Stimulated activated CD4-positive, alpha-beta T cell treated with anti-CD3 and anti-CD28 coated beads, TNF-alpha, amount 100 ng/mL, for 48 hours (primary cell): ENCODE measurements at places on chromosomes 5 and 9.

DNA sequence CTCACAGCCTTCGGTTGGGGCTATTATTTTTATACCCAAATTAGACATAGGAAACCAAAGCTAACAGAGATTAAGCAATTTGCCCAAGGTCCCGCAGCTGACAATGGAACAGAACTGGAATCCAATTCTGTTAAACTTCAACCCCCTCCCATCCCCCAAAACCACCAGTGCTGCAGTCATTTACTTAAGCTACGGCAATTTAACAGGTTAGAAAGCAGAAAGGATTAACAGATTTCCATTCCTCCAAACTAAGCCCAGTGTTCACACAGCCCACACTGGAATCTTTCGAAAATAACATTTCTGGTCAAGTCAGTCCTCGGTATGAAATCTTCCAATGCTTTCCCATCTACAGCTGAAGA, 1023.1 kb upstream of the DMAC1 start:
- no peak for DNase-seq

- no peak for DNase-seq
These were observed 605 bp upstream of the DBN1 start for GRCh38 chr5:177474002-177474476.

GRCh38 chr5:68960456-68960855, 133.4 kb upstream of the SLC30A5 start:
- DNase-seq: no peak

GRCh38 chr5:103389846-103390245, 131.3 kb downstream of the MACIR start:
- no peak for DNase-seq

GRCh38 chr9:78210841-78211301, 25.0 kb upstream of the CEP78 start:
- DNase-seq: no peak

GRCh38 chr9:34151398-34151797, 24.9 kb upstream of the DCAF12 start:
- no peak for DNase-seq

DNA sequence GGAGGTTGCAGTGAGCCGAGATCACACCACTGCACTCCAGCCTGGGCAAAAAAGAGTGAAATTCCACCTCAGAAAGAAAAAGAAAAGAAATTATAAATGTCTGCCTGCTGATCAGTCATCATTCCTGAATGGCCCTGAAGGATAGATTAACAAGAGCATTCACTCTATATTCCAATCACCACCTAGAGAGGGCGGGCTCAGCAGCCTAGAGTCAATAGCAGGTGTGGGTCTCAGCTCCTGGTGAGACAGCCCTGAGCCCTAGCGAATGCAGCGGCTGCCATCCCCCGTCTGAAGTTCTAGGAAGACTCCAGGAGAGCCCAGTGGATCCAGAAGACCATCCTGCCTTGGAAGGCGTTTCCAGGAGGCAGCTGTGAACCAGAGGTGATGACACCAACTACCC, 12.0 kb downstream of the FBP1 start:
- DNase-seq: no peak

DNA sequence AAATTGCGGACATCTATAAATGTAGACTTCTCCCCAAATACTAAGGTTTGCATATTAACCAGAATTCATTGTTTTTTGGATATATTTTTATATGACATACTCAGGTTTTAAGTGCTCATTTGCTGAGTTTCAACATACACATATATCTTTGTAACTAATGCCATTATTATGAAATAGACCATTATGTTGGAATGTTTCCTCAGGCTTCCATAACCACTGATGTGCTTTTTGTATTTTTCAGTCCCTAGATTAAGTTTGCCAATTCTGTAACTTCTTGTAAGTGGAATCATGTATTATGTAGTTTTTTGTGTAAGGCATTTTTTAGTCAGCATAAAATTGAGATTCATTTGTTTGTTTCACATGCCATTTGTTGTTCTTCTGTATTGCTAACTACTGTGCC, 32.1 kb downstream of the HSPA4 start:
- no peak for DNase-seq

DNA sequence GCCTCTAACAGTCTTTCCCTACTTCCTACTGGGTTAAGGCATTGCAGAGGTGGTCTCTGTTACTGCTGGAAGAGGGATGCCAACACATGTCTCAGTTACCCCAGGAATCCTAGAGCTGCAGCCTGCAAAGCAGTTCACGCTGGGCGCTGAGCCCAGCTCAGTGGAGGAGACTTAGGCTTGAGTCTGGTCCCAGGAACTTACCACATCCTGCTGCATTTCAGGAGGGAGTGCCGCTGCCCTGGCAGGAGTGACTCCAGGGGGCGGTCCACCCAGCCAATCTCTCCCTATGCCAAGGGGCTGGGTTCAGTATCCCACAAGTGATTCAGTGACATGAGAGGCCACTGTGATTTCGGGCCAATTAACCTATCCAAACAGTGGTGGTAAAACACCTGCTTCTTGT, 7.6 kb downstream of the TTC16 start:
- no peak for DNase-seq

- no peak for DNase-seq
These were observed 334.6 kb upstream of the TUSC1 start for GRCh38 chr9:26012797-26013196.

- no peak for DNase-seq
These were observed 126.7 kb downstream of the GRIA1 start for GRCh38 chr5:153617190-153617589.

DNA sequence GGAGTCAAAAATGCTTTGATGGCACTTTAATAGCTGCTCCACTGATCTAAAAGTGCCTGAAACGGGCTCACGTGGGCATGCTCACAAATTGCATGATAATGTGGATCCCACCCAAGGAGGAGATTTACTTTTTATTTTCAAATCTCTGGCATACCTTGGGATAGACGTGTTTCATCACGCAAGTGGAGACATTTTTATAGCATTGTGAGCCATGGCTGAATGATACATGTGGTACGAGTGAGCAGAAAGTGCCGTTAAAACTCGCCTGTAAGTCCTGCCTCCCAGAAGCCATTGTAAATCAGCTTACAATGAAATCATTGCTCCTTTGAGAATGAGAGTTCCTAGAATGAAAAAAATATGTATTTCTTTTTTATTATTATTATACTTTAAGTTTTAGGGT, 514.7 kb downstream of the MAT2B start:
- no peak for DNase-seq

GRCh38 chr5:156934450-156935211, 28.4 kb downstream of the TIMD4 start:
- DNase-seq: peak; percentile 41

DNA sequence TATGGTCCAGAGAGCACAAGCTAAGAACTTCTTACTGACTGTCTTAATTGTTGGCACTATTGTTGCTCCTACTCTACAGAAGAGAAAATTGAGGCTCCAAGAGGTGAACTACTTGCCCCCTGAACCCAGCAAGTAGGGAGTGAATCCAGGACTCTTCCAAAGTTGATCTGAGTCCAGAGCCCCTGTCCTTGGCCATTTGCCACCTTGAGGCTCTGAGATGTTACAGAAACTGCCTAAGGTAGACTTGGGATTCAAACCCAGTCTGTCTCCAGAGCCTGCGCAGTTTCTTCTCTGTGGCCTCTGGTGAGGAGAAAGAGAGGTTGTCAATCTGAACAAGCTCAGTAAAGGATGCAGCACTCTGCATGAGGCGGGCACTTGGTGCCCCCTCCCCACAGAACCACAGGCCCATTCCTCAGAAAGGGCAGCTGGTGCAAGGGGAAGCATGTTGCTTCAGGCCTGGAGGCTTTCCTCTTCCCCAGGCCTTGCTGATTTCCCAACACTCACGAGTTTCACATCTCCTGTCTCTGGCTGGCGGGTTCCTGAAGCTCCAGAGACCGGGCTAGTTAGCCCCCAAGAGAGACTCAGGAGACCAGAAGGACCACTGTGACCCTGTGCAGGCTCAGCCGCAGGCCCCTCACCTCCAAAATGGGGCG, 2.9 kb upstream of the LCP2 start:
- no peak for DNase-seq

- DNase-seq: no peak
These were observed 21.0 kb upstream of the SUSD3 start for GRCh38 chr9:93037476-93037971.

DNA sequence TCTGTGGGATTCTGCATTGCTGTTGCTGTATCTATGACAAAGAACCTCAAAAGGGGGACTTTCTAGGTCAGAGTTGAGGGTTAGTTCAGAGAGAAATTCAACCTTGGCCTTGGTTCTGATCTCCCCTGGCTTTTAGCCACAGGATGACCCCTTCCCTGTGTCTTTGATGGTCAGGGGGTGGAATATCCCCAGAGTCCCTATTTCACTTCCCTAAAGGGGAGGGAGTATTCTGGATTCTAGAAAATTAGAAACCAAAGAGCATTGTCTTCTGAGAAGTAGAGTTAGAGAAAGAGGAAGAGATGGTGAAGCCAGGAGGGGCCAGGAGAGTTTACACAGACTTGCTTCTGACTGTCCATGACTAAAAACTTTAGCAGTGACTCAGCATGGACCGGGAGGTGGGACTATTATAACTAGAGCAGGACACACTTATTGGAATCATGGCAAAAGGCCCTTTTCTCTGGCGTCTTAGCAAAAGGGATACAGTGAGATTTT, 56.2 kb upstream of the LPAR1 start:
- no peak for DNase-seq

DNA sequence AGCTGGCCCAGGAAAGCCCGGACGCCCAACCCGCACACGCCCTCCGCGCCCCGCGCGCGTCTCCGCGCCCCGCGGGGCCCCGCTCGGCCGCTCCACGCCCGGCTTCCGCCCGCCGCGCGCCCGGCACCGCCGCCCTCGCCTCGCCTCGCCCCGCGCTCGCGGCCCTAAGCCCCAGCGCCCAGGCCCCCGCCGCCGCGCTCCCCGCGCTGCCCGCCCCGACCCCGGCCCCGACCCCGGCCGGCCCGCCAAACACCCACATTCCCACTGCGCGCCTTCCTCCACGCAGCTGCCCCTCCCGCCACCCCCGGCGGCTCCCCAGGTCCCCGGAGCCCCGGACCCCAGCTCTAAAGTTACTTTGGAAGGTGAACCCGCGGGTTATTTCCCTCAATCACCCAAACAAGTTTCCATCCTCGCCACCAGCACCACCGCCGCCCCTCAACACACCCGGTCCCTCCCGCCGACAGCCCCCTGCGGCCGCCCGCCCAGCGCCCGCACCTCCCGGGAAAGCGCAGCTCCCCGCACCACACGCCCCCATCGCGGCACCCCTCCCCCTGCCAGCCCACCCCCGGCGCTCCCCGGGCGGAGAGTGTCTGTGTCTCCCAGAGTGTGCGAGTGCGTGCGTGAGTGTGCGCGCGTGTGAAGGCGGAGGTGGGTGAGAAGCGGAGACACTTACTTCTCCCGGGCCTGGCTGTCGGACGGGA, 439 bp downstream of the SSBP2 start:
- no peak for DNase-seq

DNA sequence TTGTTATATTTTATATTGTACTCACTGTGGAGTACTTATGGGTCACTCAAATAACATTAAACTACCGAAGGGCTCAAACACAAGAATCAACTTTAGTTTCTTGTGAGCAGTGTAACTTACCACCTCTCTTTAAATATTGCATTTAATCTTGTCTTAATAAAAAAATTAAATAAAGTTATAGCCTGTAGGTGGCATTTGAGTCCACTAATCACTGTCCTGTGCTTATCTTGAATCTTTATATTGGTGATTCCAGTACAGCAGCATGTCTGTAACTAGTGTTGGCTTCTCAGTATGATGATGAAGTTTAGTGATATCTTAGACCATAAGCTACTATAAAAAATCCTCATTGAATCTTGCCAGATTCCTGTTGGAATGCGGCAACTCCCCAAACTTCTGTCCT, 313.8 kb downstream of the FAM170A start:
- DNase-seq: no peak

GRCh38 chr5:44727100-44727499, 81.6 kb upstream of the MRPS30 start:
- DNase-seq: no peak

DNA sequence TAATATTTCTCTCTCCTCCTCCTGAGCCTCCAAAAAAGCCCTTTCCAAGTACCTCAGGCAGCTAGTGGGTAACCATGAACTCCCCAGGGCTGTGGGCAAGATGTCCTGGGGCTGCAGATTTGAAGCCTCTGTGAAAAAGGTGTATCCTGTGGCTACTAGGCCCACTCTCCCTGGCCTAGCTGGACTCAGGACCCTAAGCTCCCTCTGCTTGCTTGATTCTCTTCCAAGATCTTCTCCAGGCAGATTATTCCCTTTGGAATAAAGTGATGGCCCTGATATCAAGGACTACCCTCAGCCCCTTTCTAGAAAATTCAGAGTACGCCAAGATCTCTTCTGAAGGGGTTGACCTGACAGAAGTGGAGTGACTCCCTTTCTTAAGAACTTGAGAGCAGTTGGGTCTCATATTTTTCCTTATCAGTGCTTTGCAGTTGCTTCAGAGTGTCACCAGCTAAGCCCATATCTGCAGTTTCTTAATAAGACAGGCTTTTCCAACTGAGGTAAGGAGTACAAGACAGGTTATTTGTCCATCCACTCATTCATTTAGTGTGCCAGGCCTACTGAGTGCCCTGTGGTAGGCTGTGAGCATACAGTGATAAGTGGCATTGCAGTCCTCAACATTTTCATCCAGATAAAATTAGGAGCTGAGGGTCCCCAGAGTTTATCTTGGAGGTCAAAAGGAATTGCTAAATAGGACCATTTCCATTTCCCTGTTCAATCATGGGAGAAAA, 42.5 kb downstream of the CYSTM1 start:
- no peak for DNase-seq

DNA sequence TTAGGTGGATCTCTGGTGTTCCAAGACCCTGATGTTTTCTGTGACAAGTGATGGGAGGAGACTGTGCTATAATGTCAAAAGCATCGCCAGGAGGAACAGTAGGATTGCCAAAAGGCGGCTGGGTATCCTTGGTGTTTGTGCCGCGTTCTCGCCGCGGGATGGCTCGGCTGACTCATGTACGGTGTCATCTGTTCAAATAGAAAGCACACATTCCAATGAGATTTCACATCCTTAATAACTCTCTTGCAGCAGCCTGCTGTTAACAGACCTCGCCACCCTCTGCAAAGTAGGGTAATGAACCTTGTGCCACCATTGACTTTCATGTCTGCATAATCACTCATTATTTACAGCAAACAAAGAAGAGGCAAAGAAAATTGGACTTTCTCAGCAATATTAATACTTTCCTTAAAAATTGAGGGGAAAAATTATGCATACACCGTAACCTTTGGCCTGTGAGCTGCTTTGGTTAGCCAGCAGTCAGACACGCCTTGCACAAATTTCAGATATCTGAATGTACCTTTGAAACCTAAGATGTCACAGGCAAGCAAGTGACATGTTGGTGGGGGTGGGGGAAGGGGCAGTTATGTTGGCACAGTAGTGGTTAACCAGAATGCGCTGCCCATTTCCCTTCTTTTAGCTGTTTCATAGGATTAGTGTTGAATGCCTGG, 289.4 kb downstream of the EFNA5 start:
- no peak for DNase-seq

DNA sequence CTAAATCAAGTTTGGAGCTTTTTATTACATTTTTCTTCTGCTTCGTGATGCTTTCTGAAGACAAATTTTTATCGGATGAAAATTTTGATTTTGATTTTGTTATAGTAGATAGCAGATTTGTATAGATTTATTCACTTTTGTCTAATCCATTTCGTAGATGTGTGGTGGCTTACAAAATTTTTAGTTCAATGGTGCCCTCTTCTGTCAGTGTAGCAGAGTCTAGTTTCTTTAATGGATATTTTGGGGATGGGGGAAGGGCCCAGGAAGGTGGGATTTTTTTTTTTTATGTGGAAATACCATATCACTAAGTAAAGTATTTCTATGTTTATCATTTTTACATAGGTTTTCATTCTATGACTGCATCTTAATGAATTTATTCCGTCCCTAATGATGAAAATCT, 259.9 kb upstream of the TARS1 start:
- DNase-seq: no peak

GRCh38 chr5:115735108-115735998, 81.1 kb downstream of the CDO1 start:
- no peak for DNase-seq

GRCh38 chr9:8136477-8136876, 336.9 kb upstream of the DMAC1 start:
- DNase-seq: no peak
